ENCODE measurements at places on chromosomes 1 and 21. TPM values are rescaled to one million over a fixed set of nuclear protein-coding genes. Genes with fewer than 3 reads are reported as not detected.

GRCh38 chr1:184533049-184533448 lies 146.2 kb downstream of the C1orf21 start:
- DNase-seq = no peak

GRCh38 chr1:62922006-62922405 lies 138.1 kb downstream of the ATG4C start:
- no peak for DNase-seq

PDZK1IP1 gene
- total RNA-seq = not detected

- no peak for DNase-seq
Observed at GRCh38 chr1:171674431-171675405, 22.2 kb upstream of the MYOC start.

PDZK1 gene
- 0.29 TPM for total RNA-seq

DNA sequence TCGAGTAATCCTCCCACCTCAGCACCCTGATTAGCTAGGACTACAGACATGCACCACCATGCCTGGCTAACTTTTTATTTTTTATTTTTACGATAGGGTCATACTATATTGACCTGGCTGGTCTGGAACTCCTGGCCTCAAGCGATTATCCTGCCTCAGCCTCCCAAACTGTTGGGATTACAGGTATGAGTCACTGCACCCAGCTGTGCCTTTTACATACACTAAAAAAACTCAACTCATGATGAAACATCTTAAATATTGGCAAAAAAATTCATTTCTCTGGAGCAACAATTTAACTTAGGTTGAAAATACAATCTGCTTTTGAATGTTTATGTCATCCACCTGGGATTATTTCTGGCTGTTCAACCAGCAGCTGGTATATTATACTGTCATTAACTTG lies 598.3 kb upstream of the ZP4 start:
- no peak for DNase-seq

IGSF9 gene
- under 0.01 TPM for total RNA-seq

- no peak for DNase-seq
Observed at GRCh38 chr21:29367335-29367734, 68.6 kb downstream of the BACH1 start.

DNA sequence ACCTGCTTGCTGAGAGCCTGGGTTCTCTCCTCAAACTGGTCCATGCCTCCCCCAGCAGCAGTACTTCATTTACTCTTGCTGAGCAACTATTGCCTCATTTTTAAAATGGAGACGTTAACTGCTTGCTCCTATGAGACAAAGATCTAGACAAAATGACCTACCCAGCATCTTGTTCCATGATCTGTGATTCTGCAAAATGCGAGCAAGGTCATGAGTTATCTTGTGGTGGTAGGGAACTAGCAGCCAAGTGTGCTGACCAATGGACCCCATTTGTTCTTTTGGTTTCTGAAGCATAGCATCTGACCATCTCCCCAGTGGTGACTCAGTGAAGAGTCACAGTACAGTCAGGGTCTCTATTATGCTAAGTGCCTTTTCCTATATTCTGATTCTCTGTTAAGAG lies 40.4 kb downstream of the TBX15 start:
- DNase-seq = peak; percentile 68

RNF186 gene
- total RNA-seq = not detected

GRCh38 chr1:41830726-41831125 lies 88.0 kb downstream of the HIVEP3 start:
- no peak for DNase-seq

AMY1C gene
- total RNA-seq = not detected

DNA sequence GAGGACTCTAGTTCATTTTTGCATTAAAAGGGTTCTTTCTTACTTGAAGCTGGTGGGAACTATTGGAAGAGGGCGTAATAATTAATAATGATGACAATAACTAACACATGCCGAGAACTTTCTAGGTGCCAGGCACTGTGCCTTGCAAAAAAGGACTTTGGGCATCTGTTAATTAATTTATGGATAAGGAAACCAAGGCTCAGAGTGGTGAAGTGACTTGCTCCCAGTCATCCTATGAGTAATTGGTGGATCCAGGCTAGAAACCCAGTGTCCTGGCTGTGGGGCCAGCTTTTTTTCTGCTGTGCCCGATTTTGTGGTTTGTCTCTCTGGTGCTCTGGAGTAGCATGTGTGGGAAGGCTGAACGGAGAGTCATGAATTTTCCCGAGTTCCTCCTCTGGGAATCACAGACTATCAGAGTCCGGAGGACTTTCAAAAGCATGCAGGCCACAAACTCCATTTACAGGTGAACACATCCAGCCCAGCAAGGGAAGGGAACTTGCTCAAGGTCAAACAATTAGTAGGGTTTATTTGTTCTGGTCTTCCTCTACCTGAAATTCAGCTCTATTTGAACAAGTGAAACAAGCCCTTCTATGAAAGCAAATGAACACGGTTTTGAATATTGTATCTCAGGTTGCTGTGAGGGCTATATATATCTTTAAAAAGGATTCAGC lies 23.4 kb downstream of the ROR1 start:
- peak; percentile 84 for DNase-seq

DNA sequence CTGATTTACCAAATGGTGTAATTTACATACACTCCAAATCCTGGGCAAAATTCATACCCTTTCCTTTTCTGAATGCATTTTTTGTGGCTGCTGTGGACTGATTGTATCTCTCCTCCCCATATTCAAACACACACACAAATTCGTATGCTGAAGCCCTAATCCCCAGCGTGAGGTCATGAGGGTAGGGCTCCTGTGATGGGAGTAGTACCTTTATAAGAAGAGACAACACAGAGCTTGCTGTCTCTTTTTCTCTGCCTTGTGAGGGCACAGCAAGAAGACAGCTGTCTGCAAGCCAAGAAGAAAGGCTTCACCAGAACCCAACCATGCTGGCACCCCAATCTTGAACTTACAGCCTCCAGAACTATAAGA lies 24.4 kb downstream of the DUSP10 start:
- no peak for DNase-seq

CYP4X1 gene
- 0.59 TPM for total RNA-seq

DNA sequence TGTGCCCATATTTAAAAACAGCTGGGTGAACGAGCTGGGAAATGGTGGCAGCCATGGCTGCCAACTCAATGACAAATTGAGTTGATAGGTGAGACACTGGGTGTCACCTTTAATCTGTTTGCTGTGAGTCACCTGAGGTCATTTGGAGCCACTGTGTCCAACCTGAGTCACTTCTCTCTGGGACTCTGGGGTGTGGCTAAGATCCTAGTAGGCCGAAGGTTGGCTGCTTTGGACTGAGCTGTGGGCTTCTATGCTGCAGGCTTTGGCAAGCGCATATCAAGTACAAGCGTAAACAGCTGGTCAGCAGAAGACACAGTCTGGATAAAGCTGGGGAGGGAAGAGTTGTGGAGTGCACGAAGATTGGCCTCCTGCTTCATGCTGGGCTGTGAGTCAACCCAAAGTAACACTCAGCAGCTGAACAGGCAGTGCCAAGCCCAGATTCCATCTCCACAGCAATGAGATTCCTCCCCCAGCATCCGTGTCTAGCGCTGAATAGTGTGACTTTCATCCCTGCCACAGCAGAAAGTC lies 24.0 kb downstream of the TEX35 start:
- DNase-seq = peak; percentile 99

CAPN9 gene
- total RNA-seq = under 0.01 TPM

LAPTM5 gene
- 1.8 TPM for total RNA-seq

DNA sequence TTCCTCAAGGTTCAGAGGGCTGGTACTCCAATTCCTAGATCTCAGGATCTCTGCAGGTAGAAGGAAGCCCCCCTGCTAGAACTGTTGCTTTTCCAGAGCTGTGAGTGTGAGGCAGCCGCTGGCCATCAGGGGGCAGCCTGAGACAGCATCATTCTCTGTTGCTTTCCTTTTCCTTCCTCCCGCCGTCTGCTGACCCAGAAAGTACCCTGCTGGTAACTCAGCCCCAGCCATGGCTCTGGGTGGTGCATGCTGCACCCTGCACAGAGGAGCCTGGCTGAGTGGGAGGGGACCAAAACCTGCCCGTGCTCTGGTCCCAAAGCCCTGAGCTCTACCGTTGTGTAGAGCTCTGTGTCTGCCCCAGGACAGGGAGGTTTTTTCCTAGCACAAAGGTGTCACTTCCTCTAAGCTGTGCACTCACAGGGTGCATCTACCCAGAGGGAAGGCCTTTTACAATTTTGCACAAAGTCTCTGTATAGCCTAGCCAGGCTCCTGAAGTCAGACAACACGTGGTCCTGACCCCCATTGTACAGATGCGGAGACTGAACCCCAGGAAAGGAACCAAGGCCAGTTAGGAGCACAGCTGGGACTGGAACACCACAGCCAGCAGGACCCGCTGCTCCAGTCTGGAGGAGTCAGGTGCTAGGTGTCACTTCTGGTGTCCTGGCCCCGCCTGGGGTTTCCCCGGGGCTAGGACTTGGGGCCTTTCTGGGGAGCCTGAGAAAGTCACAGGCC lies 5.6 kb upstream of the FAM131C start:
- peak; percentile 93 for DNase-seq

S100A7 gene
- not detected for total RNA-seq

DNA sequence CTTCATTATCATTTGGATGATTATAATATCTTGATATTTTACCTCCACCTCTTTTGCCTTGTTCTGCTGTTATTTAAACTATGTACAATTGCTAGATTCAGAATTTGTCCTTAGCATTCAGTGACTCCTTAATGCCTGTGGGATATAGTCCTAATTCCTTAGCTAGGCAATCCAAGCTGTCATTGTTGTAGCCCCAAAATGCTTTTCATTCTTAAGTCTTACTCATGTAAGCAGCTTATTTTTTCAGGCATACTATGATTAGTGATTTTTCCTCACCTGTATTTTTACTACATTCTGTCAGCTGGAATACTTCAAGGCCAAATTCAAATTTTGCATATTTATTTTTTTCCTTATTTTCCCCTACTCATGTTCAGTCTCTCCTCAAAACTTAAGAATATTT lies 13.4 kb downstream of the PKN2 start:
- DNase-seq = no peak

DNA sequence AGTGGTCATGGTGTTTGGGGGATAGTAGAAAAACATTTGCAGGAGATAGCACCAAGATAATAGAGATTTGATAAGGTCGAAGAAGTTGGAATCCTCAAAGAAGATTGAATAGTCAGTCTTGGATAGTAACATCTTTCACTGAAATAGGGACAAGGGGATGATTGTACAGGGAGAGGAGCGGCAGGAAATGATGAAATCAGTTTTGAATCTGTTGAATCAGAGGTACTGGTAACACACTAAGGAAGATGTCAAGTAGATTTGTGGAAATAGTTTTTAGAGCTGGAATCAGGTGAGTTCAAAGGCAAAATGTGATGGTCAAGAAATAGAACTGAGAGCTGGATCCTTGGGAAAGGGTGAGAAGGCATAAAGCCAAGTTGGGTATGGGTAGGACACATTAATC lies 26.5 kb downstream of the CAP1 start:
- no peak for DNase-seq

DOP1B gene
- 23.6 TPM for total RNA-seq

GRCh38 chr1:168099337-168099801 lies 37.4 kb downstream of the GPR161 start:
- no peak for DNase-seq

SRP9 gene
- total RNA-seq = 174 TPM

HRNR gene
- not detected for total RNA-seq

NPHS2 gene
- not detected for total RNA-seq

DNA sequence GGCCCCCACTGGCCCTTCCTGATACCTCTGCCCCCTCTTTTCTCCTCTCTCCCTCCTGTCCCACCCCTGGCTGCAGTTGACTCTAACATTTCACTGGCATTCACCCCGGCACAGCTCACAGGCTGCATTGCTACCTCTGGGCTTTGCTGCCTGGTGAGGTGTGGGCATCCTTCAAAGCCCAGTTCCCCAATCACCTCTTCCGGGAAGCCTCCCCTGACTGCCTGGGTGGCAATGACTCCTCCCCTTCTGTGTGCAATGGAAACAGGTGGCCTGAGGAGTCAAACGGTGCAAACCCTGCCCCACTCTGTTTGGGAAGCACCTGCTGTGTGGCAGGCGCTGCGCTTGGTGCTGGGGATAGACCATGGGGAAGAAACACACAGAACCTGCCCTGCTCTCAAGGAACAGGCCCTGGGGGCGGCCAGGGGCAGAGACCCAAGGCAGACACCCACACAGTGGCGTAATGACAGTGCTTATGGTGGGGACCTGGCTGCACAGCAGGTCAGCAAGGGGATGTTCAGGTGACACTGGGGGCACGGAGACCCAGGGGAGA lies 39.3 kb upstream of the POFUT2 start:
- no peak for DNase-seq

RNU1-1 gene
- under 0.01 TPM for total RNA-seq

DNA sequence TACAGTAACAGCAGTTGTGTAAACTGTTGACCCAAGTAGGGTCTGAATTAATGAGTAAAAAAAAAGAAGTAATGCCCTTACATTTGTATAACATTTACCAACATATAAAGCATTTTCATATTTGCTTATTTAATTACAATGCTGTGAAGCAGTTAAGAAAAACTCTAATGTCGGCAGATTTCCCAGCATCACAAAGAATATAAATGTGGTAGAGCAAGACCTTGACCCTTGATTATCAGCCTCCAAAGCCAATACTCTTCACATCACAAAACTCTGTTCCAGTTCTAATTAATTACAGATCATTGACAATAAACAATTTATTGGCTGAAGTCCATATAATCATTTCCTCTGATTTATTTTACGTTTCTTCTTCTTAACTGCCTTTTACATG lies 130.2 kb downstream of the DUSP10 start:
- no peak for DNase-seq
